ENCODE measurements at places on chromosomes 6 and 20.

DNA sequence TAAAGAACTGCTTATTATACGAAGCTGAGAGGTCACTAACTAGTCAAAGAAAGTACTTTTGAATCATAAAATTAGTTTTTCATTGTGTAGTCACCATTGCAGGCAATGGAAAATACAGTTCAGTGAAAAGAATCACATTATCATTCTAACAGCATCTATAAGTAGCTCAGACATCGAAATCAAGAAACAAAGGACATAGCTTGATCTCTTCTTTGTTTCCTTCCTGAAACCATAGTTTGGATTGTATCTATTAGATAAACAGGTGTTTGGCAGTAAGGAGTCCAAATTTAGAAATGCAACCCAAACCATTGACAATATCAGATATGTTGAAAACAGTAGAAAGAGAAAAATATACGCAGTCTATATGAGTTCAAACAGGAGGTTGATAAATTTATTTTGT lies 697.3 kb downstream of the TFAP2A start:
- DNase-seq = no peak

- DNase-seq = no peak
Measured at GRCh38 chr6:41209547-41210320, 8.8 kb upstream of the TREML2 start.

- DNase-seq = no peak
Measured at GRCh38 chr6:108080010-108080780, 5.7 kb upstream of the OSTM1 start.

DNA sequence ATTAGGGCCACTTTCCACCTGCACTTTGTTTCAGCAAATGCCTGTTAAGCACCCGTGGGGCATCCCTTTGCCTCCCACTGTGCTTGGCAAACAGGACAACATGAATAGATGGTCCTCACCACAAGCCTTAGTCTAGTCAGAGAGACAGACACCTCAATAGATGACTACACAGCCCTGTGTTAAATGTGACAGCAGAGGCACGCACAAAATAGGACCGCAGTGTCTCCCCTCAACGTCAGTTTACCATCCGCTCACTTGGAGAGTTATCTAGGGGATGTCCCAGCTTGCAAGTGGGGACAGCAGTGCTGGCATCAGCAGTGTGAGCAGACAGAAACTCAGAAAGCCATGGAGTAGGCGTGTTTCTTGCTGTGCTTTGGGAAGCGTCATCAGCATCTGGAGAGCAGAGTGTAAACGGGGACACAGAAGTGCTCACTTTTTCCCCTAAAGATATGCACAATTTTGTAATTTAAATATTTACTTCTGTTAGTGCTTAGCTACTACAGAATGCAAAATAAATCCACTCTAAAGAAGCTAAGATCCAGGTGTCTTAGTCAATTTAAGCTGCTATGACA lies 66.0 kb upstream of the TXNDC5 start:
- no peak for DNase-seq

GRCh38 chr6:46221222-46221793 lies 50.5 kb upstream of the ENPP5 start:
- DNase-seq = no peak

- DNase-seq = no peak
Measured at GRCh38 chr6:56524891-56525703, 117.6 kb downstream of the DST start.

DNA sequence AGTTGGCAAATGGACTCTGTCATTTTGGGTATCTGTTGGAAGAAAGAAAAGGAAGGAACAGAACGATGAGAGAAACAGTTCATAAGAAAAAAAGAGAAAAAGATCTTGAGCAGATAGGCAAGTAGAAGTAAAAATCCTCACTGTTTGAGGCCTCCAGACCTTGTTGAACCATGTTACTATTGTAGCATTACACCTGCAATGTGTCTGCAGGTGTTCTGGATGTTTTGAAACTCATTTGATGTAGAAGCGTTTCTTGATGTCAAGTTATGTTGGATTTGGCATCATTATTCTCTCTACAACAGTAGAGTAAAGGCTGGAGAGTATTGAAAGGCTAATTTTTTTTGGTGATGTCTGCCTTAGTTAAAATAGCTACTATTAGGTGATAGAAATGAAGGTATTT lies 108.7 kb downstream of the CARMIL1 start:
- no peak for DNase-seq

GRCh38 chr6:101396548-101397173 lies 3.2 kb downstream of the GRIK2 start:
- DNase-seq = no peak

- DNase-seq = no peak
Measured at GRCh38 chr6:32109114-32109764, at the start of gene TNXB. Gene TNXB (minus strand): TSS chr6:32109338. CDS start chr6:32098198, 11,140 bp downstream.

DNA sequence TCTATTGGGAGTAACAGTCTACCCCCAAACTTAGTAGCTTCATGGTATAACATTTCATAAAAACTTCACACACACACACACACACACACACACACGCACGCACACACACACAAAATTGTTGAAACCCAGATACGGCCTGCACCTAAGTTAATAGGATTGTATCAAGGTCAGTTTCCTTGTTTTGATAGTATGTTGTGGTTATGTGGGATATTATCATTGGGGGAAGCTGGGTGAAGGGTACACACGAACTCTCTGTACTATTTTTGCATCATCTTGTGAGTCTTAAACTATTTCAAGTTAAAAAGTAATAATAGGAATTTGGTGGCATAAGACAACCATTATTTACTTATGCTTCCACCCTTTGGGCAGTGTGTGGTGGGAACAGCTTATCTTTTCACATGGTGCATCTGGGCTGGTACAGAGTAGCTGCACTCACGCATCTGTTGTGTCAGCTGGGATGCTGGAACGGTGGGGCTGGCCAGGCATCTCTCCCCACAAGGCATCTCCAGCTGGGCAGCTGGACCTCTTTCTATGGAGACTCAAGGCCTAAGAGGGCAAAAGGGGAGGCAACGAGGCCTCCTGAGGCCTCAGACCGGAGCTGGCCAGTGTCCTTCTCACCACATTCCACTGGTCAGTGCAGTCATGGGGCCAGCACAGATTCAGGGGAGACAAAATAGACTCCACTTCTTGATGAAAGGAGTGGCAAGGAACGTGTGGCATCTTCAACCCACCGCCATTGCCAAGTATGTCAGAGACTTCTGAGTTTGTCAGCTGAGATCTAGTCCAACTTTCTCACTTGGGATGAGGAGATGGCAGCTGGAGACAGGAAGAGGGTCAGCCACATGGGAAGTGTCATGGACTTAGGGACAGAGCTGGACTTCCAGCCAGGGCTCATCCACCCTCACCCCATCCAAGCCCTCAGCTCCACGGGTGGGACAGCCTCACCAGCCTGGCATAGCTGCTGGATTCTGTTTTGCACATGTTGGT lies 20.5 kb upstream of the IP6K3 start:
- no peak for DNase-seq

DNA sequence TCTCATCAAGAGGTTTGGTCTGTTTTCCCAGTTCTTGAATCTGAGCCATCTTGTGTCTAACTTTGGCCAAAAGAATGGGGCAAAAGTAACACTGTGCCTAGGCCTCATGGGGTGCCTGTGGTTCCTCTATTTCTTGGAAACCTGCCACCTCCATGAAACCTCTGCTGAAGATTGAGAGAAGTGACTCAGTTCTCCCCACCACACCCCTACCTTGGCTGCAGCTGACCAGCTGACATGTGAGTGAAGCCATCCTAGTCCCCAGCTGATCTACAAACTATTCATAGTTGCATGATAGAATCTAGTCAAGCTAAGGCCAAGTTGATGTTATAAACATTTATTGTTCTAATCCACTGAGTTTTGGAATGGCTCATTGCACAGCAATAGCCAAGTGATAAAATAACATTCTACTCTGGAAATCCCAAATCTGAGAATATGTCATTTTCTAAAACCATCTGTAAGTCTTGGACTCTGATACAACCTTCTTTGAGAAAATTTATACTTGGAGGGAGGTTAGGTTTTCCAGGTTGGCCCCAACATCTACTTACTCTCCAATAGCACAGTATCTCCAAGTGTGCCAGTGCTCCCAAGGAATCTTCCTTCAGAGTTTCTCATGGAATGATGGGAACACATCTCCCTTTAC lies 107.0 kb upstream of the SMLR1 start:
- no peak for DNase-seq

- DNase-seq = no peak
Measured at GRCh38 chr20:18066421-18067333, 9.0 kb upstream of the OVOL2 start.

- no peak for DNase-seq
Measured at GRCh38 chr6:129671442-129672340, 38.3 kb downstream of the ARHGAP18 start.

- peak; percentile 45 for DNase-seq
Measured at GRCh38 chr6:63571361-63572043, 778 bp upstream of the LOC128125822 start.

DNA sequence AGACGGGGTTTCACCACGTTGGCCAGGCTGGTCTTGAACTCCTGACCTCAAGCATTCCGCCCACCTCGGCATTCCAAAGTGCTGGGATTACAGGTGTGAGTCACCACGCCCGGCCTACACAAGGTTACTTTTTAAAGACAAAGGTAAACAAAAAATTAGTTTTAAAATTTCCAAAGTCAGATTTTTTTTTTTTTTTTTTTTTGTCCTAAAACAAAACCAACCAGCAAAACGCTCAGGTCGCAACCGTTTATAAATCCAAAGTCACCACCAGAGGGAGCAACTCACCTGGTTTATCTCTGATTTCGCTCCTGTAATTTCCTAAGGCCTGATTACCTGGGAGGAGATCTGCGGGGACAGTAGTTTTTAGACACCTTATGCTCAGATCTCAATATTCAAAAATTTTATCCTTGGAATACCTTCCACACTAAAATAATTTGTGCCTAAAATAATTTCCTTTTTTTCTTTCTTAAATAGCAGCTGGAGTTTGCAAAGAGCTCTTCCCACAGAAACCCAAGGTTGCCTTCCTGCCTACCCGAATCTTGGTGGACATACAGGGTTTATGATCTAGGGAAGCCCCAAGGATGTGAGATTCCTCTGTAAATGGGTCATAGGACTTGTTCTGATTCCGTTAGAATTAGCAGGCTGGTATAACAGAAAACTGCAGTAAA lies 19.8 kb upstream of the TREM1 start:
- peak; percentile 15 for DNase-seq

DNA sequence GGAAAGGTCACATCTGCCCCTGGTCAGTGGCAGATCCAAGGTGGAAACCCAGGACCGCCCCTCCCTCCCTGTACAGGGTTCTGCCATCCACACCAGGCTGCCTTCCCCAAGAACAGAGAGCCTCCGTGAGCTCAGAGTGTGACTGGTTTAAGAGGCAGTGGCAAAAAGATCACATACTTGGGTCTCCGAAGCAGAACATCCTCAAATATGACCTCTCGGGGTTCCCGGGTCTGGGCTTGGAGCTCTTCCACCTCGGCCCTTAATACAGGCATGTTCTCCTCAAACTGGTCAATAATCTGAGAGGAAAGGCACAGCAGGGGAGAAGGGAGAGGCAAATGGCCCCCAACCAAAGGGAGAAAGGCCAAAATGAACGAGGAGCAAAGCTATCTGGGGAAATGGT lies 14.8 kb downstream of the C20orf96 start:
- no peak for DNase-seq

DNA sequence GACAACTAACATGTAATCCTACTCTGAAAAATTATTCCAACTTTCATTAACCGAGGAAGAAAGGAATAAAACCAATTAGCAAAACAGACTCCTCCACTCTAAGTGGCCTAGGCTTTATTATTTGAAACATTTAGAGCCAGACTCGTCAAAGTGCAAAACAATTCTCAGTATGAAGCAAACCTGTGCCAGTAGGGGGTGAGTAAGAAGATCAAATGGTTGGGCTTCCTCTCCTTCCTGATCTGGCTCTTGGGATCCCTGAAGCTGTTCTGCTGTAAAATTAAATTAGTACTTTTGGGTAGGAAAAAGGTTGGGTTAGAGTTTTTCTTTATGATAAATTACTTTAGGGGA lies 177.6 kb upstream of the MAN1A1 start:
- no peak for DNase-seq

DNA sequence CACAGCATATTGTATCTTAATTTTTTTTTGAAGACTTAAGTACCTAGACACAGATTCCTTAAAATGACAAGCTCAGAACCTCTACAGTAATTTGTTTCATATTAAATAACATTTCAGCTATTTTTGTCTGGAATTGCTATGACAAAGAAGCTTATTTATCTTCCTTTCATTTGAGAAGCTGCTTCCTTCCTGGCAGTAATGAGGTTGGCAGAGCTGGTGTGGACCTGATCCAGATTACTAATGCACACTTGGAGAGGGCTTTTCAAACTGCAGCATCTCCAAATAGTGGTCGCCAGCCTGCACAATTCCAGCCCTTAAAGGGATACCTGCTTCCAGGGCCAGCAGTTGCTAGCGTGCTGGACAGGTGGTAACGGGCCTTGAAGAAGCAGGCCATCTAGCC lies 12.1 kb downstream of the PTCHD4 start:
- no peak for DNase-seq

GRCh38 chr6:116217069-116217468 lies 36.8 kb downstream of the TSPYL4 start:
- no peak for DNase-seq

DNA sequence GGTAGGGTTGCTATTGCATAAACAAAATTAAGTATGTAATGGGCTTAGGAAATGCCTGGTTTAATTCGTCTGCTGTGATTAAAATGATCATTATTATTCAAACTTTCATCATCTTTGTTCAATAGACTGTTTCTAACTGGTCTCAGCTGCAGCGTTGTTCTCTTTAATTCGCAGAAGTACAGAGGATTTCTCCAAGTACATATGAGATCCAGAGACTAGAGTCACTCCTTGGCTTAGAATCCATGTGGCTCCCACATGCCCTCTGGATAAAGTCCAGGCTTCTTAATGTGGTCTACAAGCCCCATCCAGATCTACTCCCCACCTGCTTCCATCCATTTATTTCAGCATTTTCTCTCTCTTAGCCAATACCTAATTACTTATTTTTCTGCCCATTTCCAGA lies 1.1 kb upstream of the ZBTB24 start:
- no peak for DNase-seq

- DNase-seq = no peak
Measured at GRCh38 chr6:153644000-153644399, 395.0 kb upstream of the OPRM1 start.

DNA sequence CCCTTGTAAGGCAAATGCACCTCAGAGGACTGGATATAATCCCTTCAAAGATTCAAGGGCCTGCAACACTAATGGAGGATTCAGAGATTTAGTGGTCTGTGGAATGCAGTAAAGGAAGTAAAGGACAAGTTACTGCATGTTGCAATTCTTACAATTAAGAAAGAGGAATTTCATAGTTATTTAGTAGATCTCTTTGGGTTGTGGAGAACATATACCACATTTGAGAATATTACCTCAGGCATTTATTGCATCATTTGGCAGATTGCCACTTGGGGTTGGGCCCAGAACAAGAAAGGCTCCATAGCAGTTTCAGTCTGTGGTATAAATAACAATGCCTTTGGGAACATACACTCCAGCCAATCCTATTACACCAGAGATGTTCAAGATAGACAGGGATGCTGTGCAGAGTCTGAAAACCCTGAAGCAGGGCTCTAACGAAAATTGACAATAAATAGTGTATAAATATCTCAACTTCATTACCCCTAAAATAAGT lies 20.9 kb upstream of the EPM2A start:
- DNase-seq = no peak

GRCh38 chr6:157627195-157627966 lies 195.7 kb upstream of the SNX9 start:
- no peak for DNase-seq

- no peak for DNase-seq
Measured at GRCh38 chr6:151199991-151200390, 39.8 kb upstream of the AKAP12 start.
